Stimulated activated CD4-positive, alpha-beta T cell treated with anti-CD3 and anti-CD28 coated beads, Interleukin-2, amount 100 ng/mL, for 24 hours (primary cell): ENCODE measurements at places on chromosomes 11 and 22.
A peak's percentile ranks its signal among the peaks of the same experiment; 100 is the strongest.

GRCh38 chr11:107916671-107917241, 11.5 kb upstream of the RAB39A start:
- peak; percentile 35 for DNase-seq

DNA sequence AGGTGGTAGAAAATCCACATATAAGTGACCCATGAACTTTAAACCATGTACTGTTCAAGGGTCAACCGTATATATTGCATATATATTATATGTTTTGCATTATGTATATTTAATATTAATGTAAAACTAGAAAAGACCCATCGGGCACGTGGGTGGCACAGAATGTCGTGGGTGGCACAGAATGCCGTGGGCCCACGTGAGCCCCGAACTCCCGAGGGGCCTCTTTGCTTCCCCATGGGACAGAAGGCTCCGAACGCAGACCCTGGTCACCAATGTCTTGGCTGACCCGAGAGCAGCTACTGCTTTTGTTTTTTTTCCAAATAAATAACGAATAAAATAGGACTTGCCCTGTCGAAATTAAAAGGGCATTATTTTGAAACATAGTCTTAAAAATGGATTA, 415.4 kb downstream of the BRD1 start:
- no peak for DNase-seq

- DNase-seq: no peak
Observed at GRCh38 chr11:130625578-130626306, 177.3 kb downstream of the ADAMTS15 start.

- DNase-seq: no peak
Observed at GRCh38 chr11:107387666-107388065, 70.0 kb downstream of the CWF19L2 start.

DNA sequence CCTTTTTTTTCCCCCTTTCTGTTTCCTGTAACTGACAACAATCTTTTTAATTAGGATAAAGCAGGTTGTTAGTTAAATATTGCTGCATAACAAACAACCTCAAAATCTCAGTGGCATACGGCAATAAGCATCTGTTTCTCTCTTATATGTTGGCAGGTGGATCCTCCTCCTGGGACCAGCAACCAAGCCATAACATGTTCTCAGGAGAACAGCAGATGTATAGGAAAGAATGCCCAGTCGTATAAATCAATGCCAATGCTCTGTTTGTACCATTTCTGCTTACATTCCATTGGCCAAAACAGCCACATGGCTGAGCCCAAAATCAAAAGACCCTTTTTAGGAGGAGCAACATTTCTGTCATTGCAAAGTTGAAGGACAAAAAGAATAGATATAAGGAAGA, 445.7 kb downstream of the AASDHPPT start:
- DNase-seq: no peak

DNA sequence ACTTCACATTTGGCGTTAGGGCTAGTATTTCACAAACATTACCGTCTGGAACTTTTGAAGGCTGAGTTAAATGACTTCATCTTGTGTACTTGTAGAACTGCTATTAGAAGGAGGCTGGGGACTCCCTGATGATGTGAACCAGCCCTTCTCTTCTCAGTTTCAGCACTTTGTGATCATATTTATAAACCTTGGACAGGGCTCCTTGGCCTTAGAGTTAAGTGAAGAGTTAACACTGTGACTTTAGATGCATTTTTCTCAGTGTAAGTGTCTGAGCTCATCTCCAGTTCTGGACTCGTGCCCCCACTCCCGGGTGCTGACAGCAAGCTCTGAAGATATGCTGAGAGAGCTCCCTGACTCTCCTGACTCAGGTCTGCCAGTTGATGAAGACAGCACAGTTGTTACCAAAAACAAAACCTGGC, 8.4 kb downstream of the MIAT start:
- DNase-seq: no peak

GRCh38 chr11:87430821-87431220, 393.1 kb downstream of the TMEM135 start:
- DNase-seq: no peak

- no peak for DNase-seq
Observed at GRCh38 chr11:130728185-130729180, 187.8 kb downstream of the SNX19 start.

- DNase-seq: no peak
Observed at GRCh38 chr22:32818446-32819115, 17.1 kb downstream of the TIMP3 start.

GRCh38 chr11:105582497-105582896, 27.4 kb upstream of the GRIA4 start:
- DNase-seq: no peak

- DNase-seq: no peak
Observed at GRCh38 chr11:125223901-125224361, 59.4 kb downstream of the PKNOX2 start.

DNA sequence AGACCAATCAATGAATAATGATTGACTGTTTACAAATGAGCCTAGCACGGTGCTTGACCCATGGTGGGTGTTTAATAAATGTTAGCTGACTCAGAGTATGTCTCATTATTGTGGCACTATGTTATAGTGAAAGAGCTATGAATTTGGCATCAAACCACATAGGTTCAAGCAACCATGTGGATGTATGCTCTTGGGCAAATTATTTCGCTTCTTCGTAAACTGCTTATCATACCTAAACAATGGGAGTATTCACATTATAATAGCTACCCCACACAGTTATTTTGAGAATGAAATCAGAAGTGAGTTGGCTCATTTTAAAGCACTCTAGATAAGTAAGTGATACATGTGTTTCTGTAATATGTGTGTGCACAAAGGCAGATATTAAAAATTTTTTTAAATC, 118.7 kb upstream of the HSD17B12 start:
- DNase-seq: no peak

GRCh38 chr11:35549787-35550186, 24.4 kb upstream of the PAMR1 start:
- no peak for DNase-seq

DNA sequence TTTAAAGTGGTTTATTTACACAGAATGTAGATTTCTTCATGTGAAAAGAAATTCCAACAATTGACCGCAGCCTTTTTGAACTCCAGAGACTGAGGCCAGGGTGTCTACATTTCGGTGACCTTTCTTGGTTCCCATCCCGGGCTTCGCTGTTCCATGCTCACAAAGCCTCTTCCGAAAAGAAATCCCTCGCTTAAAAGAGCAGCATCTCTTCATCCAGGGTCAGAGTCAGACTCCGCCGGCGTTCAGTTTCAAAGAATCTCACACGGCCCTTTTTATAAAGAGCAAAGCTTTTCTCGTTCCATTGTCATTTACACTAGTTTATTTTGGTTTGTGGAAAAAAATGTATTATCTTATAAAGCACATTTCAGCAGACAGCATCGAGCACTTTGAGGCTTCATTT, 530.6 kb upstream of the B3GAT1 start:
- DNase-seq: no peak

- DNase-seq: no peak
Observed at GRCh38 chr11:30855383-30856006, 269.3 kb upstream of the MPPED2 start.

DNA sequence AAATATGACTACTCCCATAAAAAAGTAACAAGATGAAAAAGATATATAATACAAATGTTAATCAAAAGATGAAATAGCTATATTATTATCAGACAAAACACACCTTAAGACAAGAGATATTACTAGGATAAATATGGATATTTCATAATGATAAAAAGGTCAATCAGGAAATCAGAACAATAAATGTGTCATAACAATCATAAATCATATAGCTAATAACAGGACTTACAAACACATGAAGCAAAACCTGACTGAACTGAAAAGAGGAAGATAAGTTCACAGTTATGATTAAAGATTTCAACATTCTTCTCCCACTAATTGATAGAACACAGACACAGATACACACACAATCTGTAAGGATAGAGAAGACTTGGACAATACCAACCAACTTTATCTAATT, 47.2 kb downstream of the EIF3M start:
- no peak for DNase-seq

- DNase-seq: no peak
Observed at GRCh38 chr22:31139866-31140716, at the start of gene PLA2G3. Gene PLA2G3, minus strand, starts transcription at chr22:31140508. Its CDS starts 154 bp downstream, at chr22:31140354.
